ENCODE measurements at places on chromosomes 6 and 20.

DNA sequence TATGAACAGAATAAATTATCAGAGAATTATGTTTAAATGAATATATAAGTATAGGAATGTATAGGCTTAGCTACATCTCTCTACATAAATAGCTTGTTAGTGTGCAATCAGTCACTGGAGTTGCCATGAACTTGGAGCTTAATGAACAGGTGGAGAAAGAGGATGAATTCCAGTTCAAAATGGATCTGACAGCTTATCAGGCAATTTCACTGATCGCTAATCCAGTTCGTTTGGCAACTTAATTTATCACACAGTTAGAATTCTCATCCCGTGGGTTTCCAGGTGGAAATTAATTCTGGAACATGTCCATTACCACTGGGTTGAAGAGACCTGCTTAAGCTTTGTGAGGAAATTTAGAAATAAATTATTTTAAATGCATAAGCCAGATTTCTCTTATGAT is 118.1 kb downstream of the MACROD2 start:
- no peaks in the 10 kb centered on the region for H3K4me1 ChIP-seq
- no peak overlapping the region for H3K27ac ChIP-seq
- H3K4me3 ChIP-seq = no peak overlapping the region
- no peak for DNase-seq
- H3K36me3 ChIP-seq = no peaks in the 10 kb centered on the region

- no peak overlapping the region for H3K4me3 ChIP-seq
- no peaks in the 10 kb centered on the region for H3K27me3 ChIP-seq
- H3K36me3 ChIP-seq = no peaks in the 10 kb centered on the region
- DNase-seq = no peak
- H3K27ac ChIP-seq = no peak overlapping the region
These were observed 32.5 kb downstream of the THEMIS start for GRCh38 chr6:127868338-127868737.

GRCh38 chr6:143205991-143206390 is 145.3 kb downstream of the AIG1 start:
- H3K4me1 ChIP-seq = no peaks in the 10 kb centered on the region
- H3K27ac ChIP-seq = no peak overlapping the region
- H3K36me3 ChIP-seq = no peaks in the 10 kb centered on the region
- H3K27me3 ChIP-seq = no peaks in the 10 kb centered on the region

DNA sequence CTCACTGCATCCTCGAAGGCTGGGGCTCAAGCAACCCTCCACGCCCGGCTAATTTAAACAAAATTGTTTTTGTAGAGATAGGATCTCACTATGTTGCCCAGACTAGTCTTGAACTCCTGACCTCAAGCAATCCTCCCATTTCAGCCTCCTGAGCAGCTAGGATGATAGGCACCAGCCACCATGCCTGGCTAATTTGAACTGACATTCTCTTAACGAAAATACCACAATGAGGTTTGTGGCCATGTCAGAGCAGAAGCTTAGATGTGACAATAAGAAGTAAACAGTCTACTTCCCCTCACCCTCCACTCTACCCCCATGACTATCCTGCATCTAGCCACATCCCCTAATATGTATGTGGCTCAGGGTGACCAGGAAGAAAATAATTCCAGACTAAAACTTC is 74.8 kb upstream of the PLCB4 start:
- no peaks in the 10 kb centered on the region for H3K4me1 ChIP-seq
- no peaks in the 10 kb centered on the region for H3K36me3 ChIP-seq
- no peaks in the 10 kb centered on the region for H3K27me3 ChIP-seq
- no peak for DNase-seq
- H3K27ac ChIP-seq = no peak overlapping the region

GRCh38 chr20:56373942-56374341 is 15.2 kb downstream of the FAM210B start:
- H3K27ac ChIP-seq = no peak overlapping the region
- no peak overlapping the region for H3K4me3 ChIP-seq
- DNase-seq = no peak
- H3K27me3 ChIP-seq = no peaks in the 10 kb centered on the region

- H3K4me1 ChIP-seq = peaks cover 4% of the 10 kb centered on the region
- H3K4me3 ChIP-seq = no peak overlapping the region
- H3K27ac ChIP-seq = no peak overlapping the region
- H3K27me3 ChIP-seq = no peaks in the 10 kb centered on the region
These were observed 16.7 kb downstream of the ZDHHC14 start for GRCh38 chr6:157397660-157398059.

- no peaks in the 10 kb centered on the region for H3K36me3 ChIP-seq
- H3K27me3 ChIP-seq = peaks cover 3% of the 10 kb centered on the region
- H3K4me1 ChIP-seq = no peaks in the 10 kb centered on the region
- H3K27ac ChIP-seq = no peak overlapping the region
These were observed 2.8 kb downstream of the CCN5 start for GRCh38 chr20:44717986-44718385.

DNA sequence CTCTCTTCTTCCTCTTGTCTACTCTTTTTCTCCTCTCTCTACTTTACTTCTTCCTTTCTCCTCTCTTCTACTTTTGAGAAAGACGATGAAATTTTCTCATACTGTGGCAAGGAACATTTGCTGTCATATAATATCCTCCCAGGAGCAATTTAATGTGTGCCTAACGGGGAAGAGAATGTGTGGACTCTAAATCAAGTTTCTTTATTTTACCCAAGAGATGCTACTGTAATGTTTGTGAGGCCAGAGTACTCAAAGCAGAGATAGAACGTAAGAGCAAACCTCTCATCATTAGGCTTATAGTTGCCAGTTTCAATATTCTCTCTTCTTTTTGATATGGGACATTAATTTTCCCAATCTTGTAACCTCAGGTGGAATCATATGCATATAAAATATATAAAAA is 801.4 kb downstream of the BCKDHB start:
- H3K4me1 ChIP-seq = no peaks in the 10 kb centered on the region
- H3K27me3 ChIP-seq = no peaks in the 10 kb centered on the region
- no peak for DNase-seq

DNA sequence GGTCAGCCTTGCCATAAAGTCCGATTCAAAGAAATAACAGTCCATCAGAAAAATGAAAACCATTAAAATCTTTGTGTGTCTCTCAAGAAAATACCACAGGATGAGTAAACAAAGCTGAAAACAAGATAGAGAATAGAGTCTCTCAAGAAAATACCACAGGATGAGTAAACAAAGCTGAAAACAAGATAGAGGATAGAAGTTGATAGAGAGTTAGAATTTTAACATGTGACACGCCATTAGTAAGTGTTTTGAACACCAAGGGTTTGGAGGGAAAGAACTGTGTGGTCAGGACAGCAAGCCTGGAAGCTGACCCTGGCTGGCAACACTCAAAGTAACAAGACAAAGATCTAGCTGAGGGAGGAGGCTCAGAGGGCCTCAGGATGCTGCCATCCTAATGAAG is 43.9 kb upstream of the PRND start:
- DNase-seq = no peak
- no peak overlapping the region for H3K27ac ChIP-seq
- peaks cover 40% of the 10 kb centered on the region for H3K27me3 ChIP-seq
- H3K36me3 ChIP-seq = no peaks in the 10 kb centered on the region

- H3K4me1 ChIP-seq = no peaks in the 10 kb centered on the region
- peaks cover 4% of the 10 kb centered on the region for H3K27me3 ChIP-seq
- no peak overlapping the region for H3K27ac ChIP-seq
- no peak for DNase-seq
- H3K36me3 ChIP-seq = no peaks in the 10 kb centered on the region
These were observed 656.9 kb downstream of the RFPL4B start for GRCh38 chr6:113004054-113004453.

DNA sequence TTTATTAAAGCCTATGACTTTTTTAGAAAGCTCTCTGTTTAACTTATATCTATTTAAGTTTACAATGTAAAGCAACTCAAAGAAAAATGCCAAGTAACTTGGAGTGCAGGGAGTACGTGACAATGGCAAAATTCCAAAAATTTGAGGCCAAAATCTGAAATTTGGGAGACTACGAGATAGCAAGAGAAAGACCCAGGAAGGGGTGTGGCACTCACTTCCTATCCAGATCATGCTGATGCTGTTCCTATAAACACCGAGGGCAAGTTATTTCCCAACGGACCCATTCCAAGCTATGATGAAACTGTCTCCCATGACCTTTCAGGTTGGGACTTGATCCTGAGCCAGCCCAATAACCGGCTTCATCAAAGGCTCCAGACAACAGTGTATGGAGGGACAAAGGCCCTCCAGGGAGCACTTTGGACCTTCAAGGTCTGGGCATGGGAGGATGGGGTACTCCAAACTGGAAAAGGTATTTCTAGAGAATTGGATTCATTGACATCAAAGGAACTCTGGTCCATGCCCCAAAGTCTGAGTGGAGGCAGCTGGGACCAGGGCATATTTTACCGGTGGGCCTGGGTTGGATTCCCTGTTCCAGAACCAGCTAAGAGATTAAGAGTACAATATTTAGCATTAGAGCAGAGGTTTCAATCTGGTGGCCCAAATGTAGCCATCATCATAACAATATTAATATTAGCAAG is 15.7 kb upstream of the SLC13A3 start:
- no peaks in the 10 kb centered on the region for H3K4me1 ChIP-seq
- H3K4me3 ChIP-seq = no peak overlapping the region
- no peak overlapping the region for H3K27ac ChIP-seq
- DNase-seq = no peak

DNA sequence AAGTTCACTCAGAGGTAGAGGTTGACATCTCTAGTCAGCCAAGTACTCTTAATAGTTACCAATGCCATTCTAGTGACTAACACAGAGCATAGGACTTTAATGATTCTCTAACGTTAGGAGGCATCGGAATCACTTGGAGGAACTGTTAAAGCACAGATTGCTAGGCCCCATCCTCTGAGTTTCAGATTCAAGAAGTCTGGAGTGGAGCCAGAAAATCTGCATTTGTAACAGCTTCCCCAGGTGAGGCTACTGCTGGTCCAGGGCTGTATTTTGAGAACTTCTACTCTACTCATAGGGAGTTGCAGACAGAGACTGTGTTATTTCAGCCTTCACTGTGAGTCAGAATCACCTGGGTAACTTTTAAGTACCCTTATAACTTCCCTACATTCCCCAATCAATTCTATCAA is 5.7 kb downstream of the LMBRD1 start:
- H3K36me3 ChIP-seq = peaks cover 14% of the 10 kb centered on the region
- H3K27me3 ChIP-seq = no peaks in the 10 kb centered on the region
- H3K27ac ChIP-seq = peak overlapping the region; percentile 8
- H3K4me3 ChIP-seq = no peak overlapping the region
- no peak for DNase-seq
- peaks cover 29% of the 10 kb centered on the region for H3K4me1 ChIP-seq

DNA sequence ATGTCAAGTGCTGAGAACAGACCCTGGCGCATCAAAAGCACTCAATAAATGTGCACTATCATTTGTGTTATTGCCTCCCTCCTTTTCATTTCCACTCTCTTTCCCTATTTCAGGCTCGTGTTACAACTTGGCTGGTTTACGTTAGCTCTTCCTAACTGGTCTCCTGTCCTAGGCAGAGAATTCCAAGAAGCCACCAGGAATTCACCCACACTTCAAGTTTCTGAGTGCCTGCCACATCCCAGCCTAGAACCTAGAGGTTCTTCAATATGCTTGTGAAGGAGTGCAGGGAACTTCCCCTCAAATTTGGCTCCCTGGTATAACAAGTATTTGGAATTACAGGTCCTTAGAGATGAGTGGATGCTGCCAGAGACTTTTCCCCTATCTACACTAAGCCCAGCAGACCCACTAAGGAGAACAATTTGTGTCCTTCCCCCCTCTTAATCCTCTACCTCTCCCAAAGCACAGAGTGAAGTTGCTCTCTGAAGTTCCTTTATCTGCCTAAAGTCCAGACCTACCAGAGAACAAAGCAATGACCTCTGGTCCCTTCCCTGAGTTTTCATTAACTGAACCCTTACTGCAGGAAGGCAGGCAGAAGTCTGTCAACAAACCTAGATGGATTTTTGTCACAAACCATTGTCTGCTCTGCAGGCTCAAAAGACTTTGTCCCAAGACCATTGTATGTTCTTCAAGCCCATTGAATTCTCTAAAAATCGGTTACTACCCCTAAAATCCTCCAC is 201.6 kb upstream of the JARID2 start:
- no peak overlapping the region for H3K27ac ChIP-seq
- no peak for DNase-seq
- peaks cover 11% of the 10 kb centered on the region for H3K4me1 ChIP-seq
- no peak overlapping the region for H3K4me3 ChIP-seq

GRCh38 chr6:149755300-149756260 is 6.0 kb downstream of the PCMT1 start:
- H3K27me3 ChIP-seq = no peaks in the 10 kb centered on the region
- peaks cover 4% of the 10 kb centered on the region for H3K4me1 ChIP-seq
- no peak overlapping the region for H3K4me3 ChIP-seq

- no peak overlapping the region for H3K4me3 ChIP-seq
- no peak overlapping the region for H3K27ac ChIP-seq
- DNase-seq = no peak
- peaks cover 6% of the 10 kb centered on the region for H3K4me1 ChIP-seq
These were observed 42.3 kb upstream of the GRIK2 start for GRCh38 chr6:101351173-101351572.

DNA sequence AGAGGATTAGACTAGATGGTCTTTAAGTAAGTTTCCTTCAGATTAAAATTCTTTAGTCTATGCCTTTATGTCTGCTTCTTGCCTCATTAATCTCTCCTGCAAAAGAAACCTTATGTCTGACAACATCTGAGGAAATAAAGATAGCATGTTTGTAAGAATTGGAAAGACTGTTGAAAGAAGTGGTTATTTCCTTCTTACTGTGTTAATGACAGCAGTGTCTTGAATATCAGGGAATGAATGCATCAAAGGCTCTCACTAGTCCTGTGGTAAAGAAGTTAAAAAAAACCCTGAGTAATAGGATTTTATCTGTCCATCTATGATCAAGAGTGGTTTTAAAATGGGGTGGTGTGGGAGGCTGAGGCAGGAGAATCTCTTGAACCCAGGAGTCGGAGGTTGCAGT is 302.0 kb downstream of the PRL start:
- H3K4me3 ChIP-seq = no peak overlapping the region
- DNase-seq = no peak
- peaks cover 27% of the 10 kb centered on the region for H3K36me3 ChIP-seq

GRCh38 chr6:24426729-24427446 is 24.2 kb downstream of the MRS2 start:
- DNase-seq = no peak
- H3K4me3 ChIP-seq = no peak overlapping the region
- H3K4me1 ChIP-seq = peaks cover 15% of the 10 kb centered on the region

DNA sequence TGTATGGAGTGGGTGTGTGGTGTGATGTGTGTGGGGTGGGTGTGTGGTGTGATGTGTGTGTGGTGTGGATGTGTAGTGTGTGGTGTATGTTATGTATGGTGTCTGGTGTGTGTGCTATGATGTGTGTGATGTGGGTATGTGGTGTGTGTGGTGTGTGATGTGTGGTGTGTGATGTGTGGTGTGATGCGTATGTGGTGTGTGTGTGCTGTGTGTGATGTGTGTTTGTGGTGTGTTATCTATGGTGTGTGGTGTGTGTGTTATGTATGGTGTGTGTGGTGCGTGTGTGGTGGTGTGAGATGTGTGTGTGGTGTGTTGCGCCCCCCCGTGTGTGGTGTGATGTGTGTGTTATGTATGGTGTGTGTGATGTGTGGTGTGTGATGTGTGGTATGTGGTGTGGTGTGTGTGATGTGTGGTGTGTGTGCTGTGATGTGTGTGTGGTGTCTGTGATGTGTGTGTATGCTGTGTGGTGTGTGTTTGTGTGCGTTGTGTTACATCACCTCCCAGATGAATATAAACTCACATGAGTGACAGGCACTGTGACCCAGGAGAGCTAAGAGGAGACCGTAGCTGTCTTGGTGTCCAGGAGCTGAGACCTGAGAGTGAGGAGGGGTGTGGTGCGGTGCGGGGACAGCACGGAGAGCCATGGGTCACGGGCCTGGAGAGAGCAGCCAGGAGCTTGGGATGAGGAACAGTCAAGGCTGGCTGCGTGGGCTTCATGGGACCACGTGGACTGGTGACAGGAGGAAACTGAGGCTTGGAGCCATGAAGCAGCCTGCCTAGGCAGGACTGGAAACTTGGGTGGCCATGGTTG is 8.8 kb downstream of the DLGAP4 start:
- H3K36me3 ChIP-seq = no peaks in the 10 kb centered on the region
- no peak overlapping the region for H3K27ac ChIP-seq
- no peaks in the 10 kb centered on the region for H3K4me1 ChIP-seq
- H3K27me3 ChIP-seq = peaks cover 38% of the 10 kb centered on the region
- peak; percentile 4 for DNase-seq
- no peak overlapping the region for H3K4me3 ChIP-seq

Data from type B pancreatic cell (in vitro differentiated cells).